ENCODE measurements at places on chromosomes 12 and 14. TPM values are rescaled to one million over a fixed set of nuclear protein-coding genes. Genes with fewer than 3 reads are reported as not detected.

DNA sequence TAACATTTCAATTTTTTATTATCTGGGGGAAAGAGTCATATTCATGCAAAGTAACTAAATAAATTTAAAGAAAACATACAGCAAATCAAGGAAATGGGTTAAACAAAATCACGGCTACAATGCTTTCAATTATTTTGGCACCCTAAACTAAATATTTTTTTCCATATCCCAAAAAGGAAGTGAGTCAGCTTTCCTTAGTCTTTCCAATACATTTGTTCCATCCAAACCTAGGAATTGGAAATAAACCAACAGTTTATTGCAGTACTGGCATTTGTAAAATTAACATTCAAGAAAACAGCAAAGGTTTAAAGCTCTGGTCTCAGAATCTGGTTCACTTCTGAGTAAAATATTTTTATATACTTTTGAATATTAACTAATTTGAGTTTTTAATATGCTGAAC, 89.2 kb downstream of the BCL2L14 start:
- peak; percentile 92 for DNase-seq
- peak overlapping the region; percentile 58 for H3K27ac ChIP-seq
- no peaks in the 10 kb centered on the region for H3K4me1 ChIP-seq
- no peak overlapping the region for H3K4me3 ChIP-seq
- H3K36me3 ChIP-seq, result peaks cover 25% of the 10 kb centered on the region
- H3K27me3 ChIP-seq, result no peaks in the 10 kb centered on the region

GRCh38 chr12:93670104-93670503, 7.1 kb upstream of the CRADD start:
- DNase-seq, result no peak
- H3K4me1 ChIP-seq, result no peaks in the 10 kb centered on the region
- peaks cover 4% of the 10 kb centered on the region for H3K27me3 ChIP-seq

DNA sequence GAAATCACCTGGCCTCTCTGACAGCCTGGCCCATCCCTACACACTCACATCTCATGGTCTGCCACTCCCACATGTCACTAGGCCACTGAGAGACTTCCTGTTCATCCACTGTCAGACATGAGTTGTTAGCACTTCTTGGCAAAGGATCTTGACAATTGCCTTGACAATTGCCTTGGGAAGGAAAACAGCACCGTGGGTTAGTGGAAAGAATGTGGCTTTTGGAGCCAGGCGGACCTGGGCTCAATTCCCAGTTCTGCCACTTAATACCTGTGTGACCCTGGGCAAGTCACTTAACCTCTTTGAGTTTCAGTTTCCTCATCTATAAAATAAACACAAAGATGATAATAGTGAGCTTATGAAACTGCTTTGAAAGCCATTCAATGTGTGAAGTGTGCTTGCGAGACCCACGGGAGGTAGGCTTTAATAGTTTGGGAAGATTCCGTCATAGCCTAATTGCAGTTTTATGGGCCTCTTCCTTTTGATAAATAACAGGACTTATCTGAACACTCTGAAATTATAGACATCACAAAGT, 250.4 kb downstream of the C12orf75 start:
- H3K36me3 ChIP-seq, result no peaks in the 10 kb centered on the region
- no peak overlapping the region for H3K4me3 ChIP-seq
- H3K27me3 ChIP-seq, result no peaks in the 10 kb centered on the region
- no peaks in the 10 kb centered on the region for H3K4me1 ChIP-seq
- DNase-seq, result peak; percentile 15

PLCZ1 gene
- total RNA-seq, result not detected

RFX4 gene
- total RNA-seq, result 0.09 TPM

GPR132 gene
- total RNA-seq, result 0.75 TPM

HOTAIR gene
- total RNA-seq, result 1.8 TPM

Data from muscle of leg (tissue), 16 donors.